GM13976 (cell line): ENCODE measurements at places on chromosomes 16 and 17.

- DNase-seq = no peak
These were observed 19.0 kb upstream of the KLHDC4 start for GRCh38 chr16:87784812-87785211.

GRCh38 chr16:20319406-20319805, 7.9 kb downstream of the GP2 start:
- DNase-seq = no peak

DNA sequence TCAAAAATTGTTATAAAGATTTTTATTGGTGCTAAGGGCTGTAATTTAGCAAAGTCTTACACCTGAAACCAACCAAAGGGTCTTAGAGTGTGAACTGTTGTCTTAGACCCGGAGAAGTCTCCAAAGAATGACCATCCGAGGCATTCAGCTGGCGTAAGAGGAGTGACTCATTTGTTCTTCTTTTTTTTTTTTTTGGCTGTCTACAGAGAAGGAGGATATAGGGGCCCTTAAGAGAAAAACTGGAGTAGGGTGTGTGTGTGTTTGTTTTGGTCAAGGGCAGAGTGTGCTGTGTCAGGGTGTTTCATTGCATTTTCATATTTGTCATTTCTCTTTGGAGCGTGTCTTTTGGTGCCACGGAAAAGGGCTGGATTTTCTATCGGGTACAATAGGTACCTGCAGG, 508.0 kb downstream of the WWOX start:
- DNase-seq = no peak

DNA sequence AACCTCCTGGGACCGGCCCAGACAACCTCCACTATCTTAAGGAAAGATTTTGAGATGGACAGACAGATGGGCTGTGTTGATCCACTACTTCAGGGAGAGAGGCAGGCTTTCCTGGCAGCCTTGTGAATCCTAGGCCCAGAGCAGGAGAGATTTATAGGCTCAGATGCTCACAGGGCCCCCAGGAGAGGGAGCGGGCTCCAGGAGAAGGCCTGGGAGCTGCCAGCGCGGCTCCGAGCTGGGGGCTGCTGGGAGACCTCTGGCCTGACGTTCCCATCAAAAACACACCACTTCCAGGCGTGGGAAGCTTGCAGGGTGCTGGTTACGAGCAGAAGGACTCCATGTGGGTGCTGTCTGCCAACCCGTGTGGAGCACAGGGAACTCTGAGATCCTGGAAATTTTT, 53.2 kb downstream of the MYH11 start:
- DNase-seq = no peak

- no peak for DNase-seq
These were observed 2.3 kb downstream of the COPRS start for GRCh38 chr17:31856750-31857149.

GRCh38 chr16:80250381-80250780, 290.4 kb upstream of the DYNLRB2 start:
- no peak for DNase-seq

DNA sequence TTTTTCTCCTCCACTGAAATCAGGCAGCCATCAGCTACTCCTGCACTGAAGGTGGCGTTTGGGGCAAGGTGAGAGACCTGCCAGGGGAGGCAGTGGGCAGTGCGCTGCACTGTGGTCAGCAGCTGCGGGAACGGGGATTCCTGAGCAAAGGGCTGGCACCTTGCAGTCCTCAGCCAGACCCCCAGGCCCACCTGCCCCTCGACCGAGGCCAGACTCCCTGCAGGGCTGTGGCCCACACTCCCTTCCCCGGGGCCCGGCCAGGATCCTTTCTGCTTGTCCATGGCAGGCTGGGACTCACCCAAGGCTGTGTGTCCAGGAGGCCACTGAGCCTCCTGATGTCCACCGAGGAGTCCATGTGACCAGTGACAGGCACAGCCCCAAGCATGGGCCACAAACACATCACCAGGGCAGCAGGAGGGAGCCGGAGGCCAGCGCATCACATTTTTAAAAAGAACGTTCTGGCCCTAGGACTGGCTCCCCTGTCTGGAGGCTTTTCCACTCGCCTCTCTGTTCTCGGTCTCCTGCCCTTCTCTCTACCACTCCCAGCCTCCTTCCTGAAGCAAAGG, 28.5 kb upstream of the TNRC6C start:
- DNase-seq = no peak

DNA sequence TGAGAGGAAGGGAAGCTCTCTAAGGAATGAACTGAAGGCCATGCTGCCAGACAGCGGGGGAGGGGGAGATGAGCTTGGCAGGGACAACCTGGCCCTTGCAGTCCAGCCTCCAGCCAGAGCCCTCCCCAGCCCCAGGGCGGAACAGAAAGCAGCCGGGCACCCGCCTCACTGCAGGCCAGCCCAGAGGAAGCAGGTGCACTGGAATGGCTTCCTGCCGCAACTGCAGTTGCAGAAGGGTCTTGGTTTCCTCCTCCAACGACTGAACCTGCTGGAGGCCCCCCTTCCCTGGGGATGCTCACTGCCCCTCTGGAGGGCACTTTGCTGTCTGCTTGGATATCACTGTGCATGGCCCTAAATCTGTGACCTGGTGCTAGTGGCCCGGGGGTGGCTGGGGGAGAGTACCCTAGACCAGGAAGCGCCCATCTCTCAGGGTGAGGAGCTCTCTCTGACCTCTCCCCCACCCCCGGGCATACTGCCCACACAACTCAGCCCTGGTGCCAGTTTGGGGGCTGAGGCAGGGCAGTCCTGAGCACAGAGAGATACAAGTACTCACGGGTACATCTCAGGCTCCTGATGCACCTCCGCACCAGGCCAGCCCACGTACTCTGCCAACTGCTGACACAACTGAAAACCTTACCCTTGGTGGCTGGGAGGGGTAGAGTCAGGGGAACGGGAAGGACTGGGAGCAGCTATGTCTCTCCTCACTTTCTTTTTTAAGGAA, 41.1 kb downstream of the MYO18A start:
- no peak for DNase-seq

DNA sequence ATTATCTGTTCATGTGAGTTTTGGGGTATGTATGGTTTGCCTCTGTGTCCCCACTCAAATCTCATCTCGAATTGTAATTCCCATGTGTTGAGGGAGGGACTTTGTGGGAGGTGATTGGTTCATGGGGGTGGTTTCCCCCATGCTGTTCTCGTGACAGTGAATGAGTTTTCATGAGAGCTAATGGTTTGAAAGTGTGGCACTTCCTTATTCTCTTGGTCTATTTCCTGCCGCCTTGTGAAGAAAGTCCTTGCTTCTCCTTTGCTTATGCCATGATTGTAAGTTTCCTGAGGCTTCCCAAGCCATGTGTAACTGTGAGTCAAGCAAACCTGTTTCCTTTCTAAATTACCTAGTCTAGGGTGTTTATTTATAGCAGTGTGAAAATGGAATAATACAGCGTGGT, 128.1 kb upstream of the HS3ST4 start:
- no peak for DNase-seq

- no peak for DNase-seq
These were observed 44.7 kb downstream of the CYTH1 start for GRCh38 chr17:78737332-78737731.

DNA sequence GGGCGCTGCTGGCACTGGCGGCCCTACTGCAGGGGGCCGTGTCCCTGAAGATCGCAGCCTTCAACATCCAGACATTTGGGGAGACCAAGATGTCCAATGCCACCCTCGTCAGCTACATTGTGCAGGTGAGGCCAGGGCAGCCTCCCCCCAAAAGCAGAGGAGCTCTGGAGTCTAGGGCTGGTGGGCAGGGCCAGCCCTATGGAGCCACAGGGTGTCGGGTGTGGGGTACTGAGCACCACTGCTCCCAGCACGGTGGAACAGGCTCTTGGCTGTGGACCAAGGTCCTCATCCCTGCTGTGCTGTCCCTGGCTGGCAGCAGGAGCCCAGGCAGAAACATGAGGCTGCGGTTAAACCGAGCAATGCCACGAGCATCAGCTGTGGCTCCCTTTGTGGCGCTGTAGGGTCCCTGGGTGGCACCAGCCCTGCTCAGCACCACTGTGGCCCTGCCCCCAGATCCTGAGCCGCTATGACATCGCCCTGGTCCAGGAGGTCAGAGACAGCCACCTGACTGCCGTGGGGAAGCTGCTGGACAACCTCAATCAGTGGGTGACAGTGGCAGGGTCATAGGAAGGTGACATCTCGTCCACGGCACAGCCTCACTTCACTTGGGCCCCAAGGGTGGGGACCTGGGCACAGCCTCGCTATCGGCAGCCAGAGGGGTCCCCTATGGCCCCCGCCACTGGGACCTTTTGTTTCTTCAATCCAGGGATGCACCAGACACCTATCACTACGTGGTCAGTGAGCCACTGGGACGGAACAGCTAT, 1.1 kb downstream of the DNASE1 start:
- DNase-seq = no peak

GRCh38 chr17:48051283-48051682, 3.1 kb downstream of the NFE2L1 start:
- no peak for DNase-seq

DNA sequence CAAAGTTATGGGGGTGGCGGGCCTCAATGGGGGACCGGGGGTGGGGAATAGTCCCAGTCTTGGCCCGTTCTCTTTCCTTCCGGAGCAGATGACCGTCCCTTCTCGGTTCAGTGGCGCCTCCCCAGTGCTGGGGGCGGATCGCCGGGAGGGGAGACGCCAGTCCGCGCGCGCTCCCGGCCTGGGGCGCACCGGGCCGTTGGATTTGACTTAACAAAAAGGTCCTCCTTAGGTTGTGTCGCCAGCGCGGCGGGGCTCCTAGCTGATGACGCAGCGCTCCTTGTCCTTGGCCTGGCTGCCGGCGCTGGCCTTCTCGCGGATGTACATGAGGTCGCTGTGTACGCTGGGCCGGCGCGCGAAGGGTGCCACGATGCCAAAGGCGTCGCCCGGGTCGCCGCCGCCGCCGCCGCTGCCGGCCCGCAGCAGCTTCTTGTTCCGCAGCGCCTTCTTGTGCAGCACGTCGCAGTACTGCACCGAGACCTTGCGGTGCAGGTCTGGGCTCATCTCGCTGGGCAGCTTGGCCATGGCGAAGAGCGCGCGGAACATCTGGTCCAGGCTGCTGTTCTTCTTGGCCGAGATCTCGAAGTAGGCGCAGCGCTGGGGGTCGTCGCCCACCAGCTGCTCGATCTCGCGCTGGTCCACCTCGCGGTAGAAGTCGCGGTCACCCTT, 1.2 kb downstream of the RASD1 start:
- no peak for DNase-seq

GRCh38 chr16:67406111-67406971, 9.9 kb downstream of the ZDHHC1 start:
- DNase-seq = no peak

GRCh38 chr16:81347425-81347824, 32.7 kb downstream of the GAN start:
- DNase-seq = no peak

- peak; percentile 69 for DNase-seq
These were observed 15.4 kb upstream of the MYO18A start for GRCh38 chr17:29195465-29196081.

- no peak for DNase-seq
These were observed 1.5 kb downstream of the SPNS2 start for GRCh38 chr17:4500191-4500571.

GRCh38 chr17:68981288-68981687, 26.1 kb upstream of the ABCA8 start:
- no peak for DNase-seq

DNA sequence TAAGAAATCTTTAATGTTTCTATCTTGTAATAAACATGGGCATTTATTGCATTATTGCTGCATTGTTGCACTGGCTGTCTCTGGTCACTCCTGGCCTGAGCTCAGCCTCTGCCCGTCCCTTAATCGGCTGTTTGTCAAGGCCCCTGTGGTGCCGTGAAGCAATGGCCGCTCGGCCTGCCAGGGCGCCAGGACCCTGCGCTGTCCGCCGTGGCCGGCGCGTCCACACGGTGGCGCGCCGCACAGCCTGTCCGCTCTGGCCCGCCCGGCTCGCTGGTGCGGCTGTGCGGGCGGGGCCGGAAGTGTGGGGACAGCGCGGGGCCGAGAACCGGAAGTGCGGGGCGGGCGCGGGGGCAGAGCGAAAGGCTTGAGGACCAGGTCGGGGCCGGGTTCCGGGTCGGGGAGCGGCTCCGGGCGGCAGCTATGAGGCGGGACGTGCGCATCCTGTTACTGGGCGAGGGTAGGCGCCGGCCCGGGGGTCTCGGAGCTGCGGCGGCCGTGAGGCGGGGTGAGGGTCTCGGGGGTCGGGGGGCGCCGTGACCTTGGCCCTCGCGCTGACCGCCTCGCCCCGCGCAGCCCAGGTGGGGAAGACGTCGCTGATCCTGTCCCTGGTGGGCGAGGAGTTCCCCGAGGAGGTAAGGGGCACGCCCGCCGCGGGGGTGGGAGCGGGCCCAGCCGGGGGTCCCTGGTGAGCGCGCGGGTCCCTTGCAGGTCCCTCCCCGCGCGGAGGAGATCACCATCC, at the start of gene RHOT2:
TSS of gene RHOT2 (plus strand) at position 353 of the 739 bp plus-strand sequence. CDS start at position 421, 68 bp downstream.
- peak; percentile 95 for DNase-seq

DNA sequence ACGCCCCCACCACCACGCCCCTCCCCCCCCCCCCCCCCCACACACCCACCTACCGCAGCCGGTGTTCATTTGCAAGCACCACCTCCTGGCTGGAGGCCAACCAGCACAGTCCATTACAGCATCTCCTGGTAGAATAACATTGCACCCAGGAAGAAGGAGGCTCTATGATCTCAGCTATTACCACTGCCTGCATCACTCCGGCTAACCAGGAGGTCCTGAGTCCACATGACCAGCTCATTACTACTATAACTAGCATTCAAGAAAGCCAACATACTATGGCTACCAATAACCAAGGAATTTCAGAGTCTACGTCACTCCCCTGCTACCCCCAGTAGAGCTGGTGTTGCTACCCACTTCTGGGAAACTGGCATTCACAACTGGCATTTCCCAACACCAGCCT, 81.1 kb upstream of the ALOX12 start:
- no peak for DNase-seq

DNA sequence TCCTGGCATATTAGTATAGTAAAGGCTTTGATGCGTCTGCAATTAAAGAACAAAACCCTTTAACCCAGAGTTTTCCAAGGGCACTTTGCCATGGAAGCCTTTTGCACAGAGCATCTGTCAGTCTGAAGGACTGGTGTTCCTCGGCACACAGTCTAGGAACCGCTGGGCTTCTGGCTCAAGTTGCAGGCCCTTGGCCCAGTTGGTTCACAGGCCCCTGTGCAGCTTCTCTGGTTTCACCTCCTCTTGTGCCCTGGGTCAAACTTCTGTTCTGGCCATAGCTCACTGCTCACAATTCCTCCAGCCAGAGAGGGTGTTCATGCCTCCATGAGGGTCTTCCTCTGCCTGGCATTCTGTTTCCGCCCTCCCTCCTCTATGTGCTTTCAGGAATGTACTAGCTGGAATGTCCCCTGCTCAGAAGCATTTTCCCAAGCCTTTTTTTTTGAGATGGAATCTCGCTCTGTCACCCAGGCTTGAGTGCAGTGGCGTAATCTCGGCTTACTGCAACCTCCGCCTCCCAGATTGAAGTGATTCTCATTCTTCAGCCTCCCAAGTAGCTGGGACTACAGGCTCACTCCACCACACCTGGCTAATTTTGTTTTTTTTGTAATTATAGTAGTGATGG, 34.5 kb upstream of the TEX2 start:
- no peak for DNase-seq

- DNase-seq = no peak
These were observed 5.4 kb upstream of the TOP2A start for GRCh38 chr17:40422990-40423633.
